ENCODE measurements at places on chromosomes 7 and 10. TPM values are rescaled to one million over a fixed set of nuclear protein-coding genes. Genes with fewer than 3 reads are reported as not detected.

HPS1 gene
- 38.7 TPM for total RNA-seq

DNA sequence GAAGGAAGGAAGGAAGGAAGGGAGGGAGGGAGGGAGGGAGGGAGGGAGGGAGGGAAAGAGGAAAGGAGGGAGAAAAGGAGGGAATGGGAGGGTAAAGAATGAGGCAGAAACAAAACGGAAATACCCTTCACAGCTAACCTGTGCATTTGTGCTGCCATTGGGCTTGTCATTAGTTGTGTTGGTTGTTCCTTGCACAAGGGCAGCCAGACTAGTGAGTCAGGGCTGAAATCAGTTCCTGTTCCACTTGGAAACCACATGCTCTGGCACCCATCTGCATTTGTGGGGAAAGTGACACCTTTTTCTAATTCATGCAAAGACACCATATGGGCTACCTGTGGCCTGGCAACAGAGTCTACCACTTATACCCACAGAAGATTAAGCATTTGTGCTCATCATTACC, 1004.0 kb upstream of the C7orf33 start:
- no peak for DNase-seq

DNA sequence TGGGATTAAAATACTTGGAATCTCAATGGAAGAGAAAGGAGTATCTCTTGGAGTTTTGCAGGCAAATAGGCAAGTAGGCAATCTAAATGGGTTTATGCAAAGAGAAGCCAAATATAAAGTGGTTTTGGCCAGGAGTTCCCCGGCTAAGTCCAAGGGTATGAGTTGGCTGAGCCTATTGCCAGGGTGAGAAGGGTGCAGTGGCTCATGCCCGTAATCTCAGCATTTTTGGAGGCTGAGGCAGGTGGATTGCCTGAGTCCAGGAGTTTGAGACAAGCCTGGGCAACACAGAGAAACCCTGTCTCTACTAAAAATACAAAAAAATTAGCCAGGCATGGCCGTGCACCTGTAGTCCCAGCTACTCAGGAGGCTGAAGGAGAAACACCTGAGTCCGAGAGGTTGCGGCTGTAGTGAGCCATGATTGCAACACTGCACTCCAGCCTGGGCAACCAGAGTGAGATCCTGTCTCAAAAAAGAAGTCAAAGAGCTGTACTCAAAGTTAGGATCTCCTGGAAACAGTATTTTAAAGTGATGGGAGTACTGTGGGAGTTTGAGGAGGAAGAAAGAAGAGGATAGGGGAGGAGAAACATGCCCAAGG, 130.4 kb upstream of the RAB18 start:
- no peak for DNase-seq

SP8 gene
- total RNA-seq: 0.21 TPM

AS3MT gene
- 2.6 TPM for total RNA-seq

Measured in tibial nerve (tissue), 4 donors.